DMS 273 treated with DMSO at 0.1 percent for 48 hours (cell line): ENCODE measurements at places on chromosomes 7 and 10.

DNA sequence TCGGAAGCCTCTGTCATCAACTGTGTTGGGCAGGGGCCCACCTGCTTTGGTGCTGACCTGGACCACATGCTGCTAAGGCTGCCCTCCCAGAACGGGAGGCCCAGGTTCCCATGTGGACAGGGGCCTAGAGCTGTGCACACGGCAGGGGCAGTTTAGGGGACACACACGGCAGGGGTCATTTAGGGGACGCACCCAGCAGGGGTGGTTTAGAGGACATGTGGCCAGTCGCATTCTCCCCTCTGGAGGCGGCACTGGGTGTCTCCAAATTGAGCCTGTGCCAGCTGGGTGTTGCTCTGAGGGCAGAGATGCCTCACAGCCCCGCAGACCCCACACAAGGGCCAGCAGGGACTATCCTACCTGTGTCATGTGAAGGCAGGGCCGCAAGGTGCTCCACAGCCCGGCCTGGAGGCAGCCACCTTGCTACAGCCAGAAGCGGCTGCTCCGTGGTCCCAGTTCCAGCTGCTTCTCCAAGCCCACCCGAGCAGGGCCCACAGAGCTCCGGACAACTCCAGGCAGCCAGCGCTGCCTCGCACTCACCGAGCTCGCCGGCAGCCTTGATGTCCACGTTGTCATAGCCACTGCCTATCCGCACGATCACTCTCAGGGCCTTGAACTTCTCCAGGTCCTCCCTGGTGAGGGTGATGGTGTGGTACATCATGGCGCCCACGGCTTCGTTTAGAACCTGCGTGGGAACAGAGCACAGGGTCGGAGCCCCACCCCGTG, 60.7 kb downstream of the ZRANB1 start:
- DNase-seq = no peak

DNA sequence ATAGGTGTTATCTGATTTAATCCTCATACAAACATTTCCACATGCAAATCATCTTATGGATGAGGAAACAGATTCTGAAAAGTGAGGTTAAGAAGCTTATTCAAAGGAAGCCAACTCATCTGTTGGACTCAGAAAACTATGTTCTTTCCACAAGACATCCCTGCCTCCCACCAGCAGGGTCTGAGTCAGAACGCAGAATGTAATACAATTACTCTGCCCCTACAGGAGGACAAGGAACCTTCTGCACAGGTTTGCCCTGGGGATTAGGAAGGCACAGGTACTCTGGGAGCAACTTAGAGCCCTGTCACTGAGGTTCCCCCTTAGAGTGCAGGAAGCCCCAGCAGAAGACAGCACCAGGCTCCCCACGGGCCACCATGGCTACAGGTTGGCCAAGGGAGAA, 255.7 kb downstream of the TNS3 start:
- DNase-seq = no peak

DNA sequence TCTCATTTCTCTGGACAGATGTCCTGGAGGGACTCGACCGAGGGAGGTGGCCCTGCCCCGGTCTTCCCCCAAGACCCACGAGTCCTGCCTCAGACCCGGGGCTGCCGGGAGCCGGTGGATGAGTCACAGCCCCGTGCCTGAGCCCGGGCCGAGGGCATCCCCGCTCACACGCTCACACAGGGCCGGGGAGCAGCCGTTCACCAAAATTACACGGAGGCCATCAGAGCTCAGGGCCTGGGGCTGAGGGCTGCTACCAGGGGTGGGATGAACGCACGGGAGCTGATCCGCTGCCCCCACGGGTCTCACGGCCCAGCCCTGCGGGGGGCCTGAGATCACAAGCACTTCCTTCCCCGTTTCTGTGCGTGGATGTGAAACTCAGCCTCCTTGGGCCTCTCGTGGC, 17.5 kb downstream of the FAM20C start:
- DNase-seq = no peak

- DNase-seq = no peak
These were observed 15.1 kb upstream of the CDH23 start for GRCh38 chr10:71381611-71382010.

DNA sequence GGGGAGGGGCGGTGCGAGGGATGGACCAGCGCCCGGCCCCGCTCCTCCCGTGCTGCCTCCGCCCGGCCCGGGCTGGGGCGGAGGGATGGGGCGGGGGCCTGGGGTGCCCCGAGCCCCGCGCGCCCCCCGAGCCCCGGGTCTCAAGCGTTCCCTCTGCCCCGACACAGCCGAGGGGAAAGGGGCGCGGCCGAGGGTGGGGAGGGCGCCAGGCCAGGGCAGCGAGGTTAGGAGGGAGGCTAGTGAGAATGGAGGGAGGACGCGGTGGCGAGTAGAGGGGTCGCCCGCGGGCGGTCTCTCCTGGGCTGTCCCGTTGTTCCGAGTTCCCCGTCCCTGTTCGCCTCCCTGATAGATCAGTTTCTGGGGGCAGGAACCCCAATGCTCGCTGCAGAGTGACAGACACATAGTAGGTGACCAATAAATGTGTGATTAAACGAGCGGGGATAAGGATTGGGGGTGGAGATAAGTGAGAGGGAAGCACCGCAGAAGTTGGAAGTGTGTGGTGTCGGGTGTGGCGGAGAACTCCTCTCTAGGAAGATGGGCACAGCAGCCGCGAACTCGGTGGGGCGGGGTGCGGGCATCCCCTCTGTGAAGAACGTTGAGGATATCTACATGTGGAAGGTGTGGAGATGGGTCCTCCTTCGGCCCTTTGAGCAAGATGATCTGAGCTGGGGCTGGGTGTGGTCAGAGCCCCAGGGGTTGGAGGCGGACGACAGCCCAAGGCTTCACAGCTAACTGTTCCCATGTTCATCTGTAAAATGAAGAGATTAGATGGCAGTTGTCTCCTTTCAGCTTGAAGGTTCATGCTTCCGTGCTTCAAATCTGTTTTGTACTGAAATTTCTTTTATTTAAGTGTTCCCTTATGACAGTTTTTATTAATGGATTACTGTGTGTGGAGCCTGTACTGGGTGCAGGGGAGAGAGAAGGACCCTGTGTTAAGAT, 580 bp downstream of the ZNF775 start:
- no peak for DNase-seq

DNA sequence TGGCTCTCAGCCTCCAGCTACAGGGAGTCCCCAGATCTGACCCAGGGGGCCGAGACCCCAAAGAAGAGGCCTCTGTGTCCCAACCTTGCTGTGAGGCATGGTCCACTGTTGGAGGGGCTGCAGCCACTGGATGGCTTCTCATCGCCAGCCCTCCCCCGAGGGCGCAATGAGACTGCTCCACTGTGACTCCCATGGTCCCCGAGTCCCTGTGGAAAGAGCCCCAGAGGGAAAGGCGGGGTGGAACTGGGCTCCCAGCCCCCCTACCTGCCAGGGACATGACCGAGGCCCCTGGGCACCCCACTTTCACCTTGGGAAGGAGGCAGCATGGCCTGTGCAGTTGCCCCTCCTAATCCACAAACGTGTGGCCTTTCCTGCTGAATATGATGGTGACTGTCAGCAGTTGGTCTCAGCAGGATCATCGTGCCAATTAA, 33.5 kb upstream of the RET start:
- no peak for DNase-seq

GRCh38 chr7:101106386-101106785, 20.5 kb upstream of the SERPINE1 start:
- DNase-seq = no peak

GRCh38 chr7:148553979-148554378, 36.6 kb upstream of the C7orf33 start:
- DNase-seq = no peak

DNA sequence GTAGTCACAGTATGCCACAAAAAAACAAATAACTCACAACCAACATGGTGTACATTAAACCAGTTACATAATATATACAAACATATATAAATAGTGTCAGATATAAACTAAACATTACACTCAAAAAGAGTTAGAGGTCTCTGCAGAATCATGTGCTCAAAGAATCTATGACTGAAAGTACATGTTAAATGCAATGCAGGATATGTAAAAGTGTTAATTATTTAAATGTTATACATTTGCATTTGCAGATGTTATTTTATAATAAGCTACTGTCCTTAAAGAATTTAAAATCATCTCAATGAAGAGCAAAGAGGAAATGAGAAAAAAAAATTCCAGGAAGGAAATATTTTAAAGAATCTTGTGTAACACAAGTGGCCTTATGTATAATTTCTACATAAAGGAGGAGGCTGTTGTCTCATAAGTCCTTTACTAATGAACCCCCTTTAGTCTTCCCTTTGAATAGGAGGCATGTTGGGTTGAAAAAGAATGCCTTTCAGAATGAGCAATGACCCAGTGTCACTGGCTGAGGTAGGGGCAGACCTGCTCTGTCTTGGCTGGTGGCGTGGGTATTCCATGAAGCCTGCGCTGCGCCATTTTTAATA, 148.9 kb downstream of the ITGA8 start:
- DNase-seq = no peak

- DNase-seq = no peak
These were observed 24.3 kb downstream of the SPAG6 start for GRCh38 chr10:22369434-22370072.

DNA sequence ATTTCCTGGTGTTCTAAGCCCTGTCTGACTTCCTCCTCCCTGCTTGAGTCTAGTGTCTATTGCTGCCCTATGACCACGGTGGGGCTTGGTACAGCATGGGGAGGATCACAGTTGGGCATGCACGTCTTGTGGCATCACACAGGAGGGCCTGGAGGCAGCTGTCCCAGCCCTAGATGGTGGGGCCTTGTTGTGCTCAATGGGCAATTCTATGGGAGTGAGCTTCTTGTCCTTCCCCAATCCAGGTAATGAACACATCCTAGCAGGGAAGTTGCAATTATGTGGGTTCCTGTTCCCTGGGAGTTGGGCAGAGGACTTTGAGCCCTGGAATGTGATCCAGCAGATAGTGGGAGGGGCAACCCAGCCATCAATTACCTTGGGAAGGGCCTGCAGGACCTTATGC, 10.8 kb upstream of the FAM3C start:
- DNase-seq = no peak

GRCh38 chr10:522350-522749, 167.1 kb downstream of the DIP2C start:
- no peak for DNase-seq

DNA sequence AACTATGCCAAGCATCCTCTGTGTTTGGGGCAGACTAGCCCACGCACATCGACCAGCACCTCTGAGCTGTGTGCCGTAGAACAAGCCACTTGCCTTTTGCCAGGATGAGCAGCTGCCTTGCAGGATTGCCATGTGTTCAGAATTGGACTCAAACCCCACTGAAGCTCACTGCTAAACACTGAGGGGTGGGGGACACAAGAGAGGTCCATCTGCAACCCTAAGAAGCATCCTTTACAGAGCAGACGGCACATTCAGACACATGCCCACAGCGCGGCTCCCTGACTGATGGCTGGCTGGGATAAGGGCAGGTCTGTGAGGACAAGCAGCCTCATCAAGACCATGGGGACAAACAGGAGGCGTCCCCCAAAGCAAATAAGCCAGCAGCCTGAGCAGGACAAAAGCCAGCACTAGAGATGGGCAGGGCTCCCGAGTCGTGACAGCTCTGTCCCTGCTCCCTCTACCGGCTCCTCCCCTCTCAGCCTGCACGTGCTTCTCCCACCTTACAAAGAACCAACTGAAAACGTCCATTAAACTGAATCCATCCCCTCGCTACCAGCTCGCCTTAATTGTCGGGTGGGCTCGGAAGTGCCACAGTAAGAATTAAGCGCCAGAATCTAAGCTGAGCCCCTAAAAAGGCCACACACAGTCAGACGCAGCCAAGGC, 114.2 kb downstream of the PRKAG2 start:
- no peak for DNase-seq

- no peak for DNase-seq
These were observed 8.3 kb upstream of the TMEM168 start for GRCh38 chr7:112798274-112799159.

DNA sequence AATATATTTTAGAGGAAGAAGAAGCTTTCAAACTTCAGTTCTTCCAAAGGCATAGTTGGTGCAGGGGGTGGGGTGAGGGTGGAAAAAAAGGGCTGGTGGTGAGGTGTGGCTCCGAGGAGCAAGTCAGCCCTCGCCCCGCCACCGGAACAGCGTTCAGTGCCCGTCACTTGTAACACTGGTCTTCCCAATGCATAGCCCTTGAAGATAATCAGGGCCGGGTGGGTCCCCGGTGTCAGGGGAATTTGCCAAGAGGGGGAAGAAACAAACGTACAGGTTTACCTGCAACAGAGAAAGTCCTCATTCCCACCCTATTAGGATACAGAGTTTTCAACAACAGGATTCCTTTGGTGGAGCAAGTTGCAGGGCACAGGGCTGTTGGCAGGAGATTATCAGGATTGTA, 1.5 kb downstream of the SVOPL start:
- DNase-seq = no peak

DNA sequence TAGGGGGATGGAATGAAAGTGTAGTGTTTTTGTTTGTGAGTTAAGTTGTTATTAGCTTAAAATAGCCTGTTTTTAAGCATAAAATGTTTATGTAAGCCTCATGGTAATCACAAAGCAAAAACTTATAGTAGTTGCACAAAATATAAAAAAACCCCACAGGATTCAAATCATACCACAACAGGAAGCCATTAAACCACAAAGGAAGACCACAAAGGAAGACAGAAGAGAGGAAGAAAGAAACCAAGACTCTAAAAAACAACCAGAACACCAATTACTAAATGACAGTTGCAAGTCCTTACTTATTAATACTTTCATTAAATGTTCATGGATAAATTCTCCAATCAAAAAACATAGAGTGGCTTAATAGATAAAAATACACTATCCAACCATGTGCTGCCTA, 63.6 kb downstream of the ANKRD7 start:
- no peak for DNase-seq

DNA sequence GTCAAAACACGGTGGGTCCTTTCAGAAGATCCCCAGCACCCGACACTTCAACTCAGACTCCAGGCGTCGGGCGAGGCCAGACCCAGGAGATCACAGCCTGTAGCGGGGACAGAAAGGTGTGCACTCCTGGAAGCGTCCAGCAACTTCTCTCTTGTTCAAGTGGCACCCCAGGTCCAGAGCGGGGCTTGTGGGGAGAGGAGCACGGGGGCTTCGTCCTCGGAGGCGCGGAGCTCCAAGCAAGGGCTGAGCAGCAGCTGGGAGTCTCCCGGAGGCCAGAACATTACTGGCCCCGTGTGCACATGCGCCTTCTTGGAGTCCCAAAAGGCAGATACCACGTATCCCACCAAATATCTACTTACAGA, 54.9 kb downstream of the ZRANB1 start:
- DNase-seq = no peak

DNA sequence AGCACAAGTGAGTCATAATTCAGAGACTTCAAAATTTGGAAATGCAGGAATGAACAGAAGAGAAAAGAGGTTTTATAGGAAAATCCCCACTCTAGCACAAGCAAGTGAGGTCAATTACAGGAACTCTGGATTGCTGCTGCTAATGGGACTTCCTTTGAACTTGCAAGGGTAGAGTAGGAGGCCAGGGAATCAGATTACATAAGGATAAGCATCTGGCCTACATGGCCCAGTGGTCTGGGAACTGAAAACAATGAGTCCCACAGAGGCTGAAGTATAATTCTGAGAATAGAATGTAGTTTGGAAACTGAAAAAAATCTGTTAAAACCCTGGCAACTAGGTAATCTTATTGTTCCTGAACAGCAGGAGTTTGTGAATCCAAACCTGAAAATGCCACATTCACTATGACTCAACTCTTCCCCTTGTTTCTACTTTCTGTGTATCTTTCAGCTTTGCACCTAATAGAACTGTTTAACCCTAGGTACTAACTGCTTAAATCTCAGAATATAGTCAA, 66.5 kb downstream of the CTNNA3 start:
- DNase-seq = peak; percentile 74

GRCh38 chr10:33947544-33947943, 613.1 kb upstream of the NRP1 start:
- no peak for DNase-seq

- DNase-seq = no peak
These were observed 93.3 kb downstream of the CUL2 start for GRCh38 chr10:34996843-34997242.
